Activated T-helper 1 cell treated with Interleukin-2 at 50 U/mL for 16 hours (primary cell): ENCODE measurements at places on chromosomes 6 and 20.

GRCh38 chr6:42142118-42142835 lies at the start of gene C6orf132:
Gene C6orf132, minus strand, starts transcription at chr6:42142620. Its CDS starts 176 bp downstream, at chr6:42142444.
- no peak for DNase-seq

GRCh38 chr6:24949020-24949569 lies 13.3 kb upstream of the RIPOR2 start:
- peak; percentile 55 for DNase-seq

DNA sequence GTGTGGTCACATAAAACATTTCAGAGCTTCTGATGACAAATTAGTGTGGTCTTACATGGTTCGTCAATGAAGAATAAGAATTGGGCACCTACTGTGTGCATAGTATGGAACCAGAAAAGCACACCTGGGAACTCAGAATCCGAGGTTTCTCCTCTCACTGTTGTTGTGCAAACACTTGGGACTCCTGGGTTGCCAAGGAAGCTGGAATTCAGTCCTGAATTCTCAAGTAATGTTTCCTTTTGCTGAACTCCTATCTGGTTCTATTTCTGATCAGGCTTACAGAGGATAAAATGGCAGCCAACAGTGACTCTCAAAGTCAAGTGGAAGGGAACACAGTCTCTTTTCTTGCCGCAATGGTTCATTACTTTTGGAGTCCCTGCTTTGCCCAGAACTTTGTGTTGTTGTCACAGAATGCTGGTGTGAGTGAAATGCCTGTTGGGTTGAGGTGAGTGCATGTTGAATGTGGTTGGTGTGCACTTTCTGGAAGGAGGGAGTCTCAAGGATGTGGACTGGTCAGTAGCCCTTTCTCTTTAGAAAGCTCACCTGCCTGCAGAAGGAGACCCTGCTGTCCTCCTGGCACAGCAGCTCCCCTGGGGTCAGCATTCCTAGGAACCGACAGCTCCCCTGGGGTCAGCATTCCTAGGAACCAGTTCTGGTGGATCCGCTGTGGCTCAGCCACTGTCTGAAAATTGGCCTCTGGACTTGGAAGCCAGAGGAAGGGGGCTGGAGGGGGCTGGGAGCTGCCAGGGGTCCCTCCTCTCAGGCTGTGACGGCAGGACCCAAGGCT lies 1.4 kb downstream of the UNC93A start:
- no peak for DNase-seq

DNA sequence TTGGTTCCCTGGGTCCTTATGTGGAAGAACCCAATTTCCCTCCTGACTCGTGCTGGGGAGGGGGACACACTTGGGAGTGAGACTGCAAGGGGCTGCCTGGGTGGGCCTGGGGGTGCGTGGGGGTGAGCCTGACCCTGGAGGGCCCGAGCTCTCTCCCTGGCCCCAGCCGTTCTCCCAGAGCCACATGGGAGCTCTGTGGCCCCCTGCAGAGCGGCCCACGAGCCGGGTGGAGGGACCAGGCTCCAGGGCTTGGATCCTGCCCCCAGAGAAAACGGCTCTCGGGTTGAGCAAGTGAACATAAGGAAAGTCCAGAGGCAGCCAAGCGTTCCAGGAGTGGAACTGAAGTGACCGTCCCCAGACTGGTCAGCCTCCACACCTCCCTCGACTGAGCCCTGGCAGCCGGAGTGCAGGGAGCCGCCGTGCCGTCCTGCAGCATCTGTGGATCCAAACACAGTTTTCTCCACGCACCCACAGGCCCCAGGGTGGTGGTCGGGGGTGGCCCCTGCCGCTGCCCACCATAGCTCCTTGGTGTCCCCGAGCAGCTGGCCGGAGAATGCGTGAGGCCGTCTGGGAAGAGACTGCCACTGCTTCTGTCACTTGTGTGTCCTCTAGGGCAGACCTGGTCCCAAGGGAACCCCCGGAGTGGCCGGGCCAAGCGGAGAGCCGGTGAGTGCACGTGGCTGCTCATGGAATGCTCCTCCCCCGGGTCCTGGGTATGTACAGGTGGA lies 10.6 kb downstream of the COL9A3 start:
- no peak for DNase-seq

DNA sequence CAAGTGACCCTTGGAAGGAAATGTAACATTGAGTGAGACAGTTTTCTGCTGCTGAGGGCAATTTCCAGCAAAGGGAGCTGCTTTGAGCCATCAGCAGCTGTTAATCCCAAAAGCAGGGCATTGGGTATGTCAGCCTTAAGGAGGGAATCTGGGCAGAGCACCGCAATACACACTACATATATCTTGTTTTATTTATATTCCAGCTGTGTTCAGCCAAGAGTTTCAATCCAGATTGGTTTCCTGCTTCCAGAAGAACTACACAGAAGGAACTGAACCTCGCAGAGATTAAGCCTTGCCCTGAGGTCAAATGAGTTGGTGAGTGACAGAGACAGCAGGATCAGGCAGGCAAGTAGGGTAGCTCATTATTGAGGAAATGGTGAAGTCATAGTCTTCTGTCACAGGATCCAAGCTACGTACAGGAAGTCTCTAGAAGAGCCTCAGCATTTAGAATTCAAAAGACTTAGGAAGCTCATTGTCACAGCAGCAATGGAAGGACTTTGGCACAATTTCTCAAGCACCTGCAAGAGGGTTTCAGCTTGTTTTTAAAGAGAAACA lies 109.9 kb upstream of the HEY2 start:
- no peak for DNase-seq

DNA sequence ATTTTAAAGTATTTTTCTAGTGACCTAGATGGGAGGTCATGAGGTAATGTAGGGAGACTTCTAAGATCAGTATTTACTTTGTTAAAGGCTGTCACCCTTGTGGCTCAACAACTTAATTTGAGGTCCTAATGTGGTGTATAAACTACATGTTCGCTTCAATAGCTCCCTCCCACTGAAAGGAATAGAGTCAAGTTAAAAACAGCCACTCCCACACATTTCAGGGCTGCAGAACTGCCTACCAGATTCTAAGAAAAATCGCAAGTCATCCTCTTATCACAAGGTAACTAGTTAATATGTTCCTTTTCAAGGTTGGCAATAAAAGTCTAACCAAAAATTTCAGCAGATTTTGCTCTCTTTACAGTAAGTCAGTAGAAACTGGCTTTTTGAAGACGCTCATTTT lies 15.1 kb downstream of the GSTA1 start:
- no peak for DNase-seq

- no peak for DNase-seq
Observed at GRCh38 chr6:109008054-109008453, 86.6 kb downstream of the SESN1 start.

GRCh38 chr20:12531626-12532025 lies 477.1 kb upstream of the SPTLC3 start:
- no peak for DNase-seq

DNA sequence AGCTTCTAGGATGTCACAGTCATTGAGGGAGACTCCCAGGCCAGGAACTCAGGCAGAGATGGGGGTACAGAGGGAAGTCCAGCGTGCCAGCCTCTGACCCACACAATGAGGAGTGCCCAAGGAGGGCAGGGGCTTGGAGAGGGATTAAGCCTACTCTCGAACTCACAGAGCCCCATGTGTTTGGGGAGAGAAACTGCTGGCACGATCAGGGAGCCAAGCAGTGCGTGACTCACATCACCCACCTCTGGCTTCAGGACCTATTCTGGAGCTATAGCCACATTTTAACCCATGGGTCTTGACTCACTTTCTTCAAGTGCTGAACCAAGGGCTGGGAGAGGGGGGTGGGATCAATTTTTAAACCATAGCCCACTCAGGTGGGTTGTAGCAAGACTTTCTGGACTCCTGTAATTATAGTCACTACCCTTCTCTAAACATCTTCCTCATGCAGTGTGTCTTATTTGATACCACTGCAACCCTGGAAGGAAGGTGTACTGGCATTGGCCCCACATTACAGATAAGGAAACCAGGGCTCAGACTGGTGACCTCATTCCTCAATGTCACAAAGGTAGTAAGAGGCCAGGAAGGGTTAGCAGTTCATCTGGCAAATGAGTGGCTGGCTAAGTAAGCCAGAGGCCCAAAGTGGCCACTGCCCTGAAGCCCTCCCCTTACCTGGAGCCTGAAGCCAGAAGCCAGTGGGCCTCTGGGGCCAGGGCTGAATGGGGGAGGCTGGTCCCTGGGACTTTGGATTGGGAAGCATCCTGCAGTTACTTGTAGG lies 12.0 kb downstream of the FOXP4 start:
- no peak for DNase-seq

DNA sequence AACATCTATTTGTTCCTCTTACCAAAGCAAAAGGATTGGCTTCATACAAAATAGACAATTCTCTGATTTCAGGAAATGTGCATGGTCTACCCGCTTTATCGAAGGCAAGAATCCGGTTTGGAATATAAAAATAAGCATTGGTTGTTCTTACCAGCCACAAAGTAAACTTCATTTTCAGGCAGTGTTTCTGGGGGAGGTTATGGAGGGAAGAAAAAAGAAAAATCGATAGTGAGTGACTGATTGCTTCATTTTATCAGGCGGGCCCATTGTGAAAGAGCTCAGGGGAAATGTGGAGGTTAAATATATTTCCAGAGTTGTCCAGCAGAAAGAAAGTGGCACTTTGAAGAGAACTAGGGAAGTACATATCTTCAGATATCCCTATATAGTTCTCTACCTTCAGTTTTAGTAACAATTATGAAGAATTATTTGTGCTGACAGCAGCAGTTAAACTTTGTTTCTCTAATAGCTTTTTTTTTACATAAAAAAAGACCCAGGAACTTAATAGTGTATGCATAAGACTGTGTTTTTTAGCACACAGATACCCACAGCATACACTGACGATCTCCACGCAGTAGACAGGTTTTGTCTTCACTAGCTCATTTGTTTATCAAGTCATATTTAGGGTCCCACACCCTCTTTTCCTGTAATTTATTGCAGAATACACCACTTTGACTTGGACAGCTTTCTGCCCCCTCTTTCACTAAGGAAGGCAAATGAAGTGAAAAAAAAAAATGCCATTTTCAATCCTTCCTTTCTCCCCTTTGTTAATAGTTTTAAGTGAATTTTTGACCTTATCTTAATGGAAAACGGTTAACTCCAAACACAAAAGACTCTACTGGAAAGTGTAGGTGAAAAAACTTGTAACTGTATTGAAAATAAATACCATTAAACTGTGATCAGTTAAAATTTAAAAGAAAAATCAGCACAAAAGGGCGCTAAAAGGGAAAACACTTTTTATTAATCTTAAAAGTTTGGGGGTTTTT lies 2.9 kb downstream of the POU3F2 start:
- no peak for DNase-seq

DNA sequence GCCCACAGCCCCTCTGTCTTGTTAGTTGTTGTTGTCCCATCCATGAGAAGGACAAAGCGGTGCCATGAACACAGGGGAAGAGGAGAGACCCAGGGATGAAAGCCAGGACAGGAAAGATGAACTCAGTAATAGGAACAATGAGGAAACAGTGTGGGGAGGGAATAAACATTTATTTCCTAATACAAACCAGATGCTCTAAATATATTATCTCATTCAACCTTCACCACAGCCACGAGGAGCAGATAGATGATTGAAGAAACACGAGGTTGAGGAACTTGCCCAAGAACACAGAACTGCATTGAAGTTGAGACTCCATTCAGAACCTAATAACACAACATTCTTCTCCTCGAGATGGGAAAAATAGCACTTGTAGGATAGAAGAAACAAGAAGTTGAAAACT lies 53.0 kb upstream of the AIG1 start:
- no peak for DNase-seq

DNA sequence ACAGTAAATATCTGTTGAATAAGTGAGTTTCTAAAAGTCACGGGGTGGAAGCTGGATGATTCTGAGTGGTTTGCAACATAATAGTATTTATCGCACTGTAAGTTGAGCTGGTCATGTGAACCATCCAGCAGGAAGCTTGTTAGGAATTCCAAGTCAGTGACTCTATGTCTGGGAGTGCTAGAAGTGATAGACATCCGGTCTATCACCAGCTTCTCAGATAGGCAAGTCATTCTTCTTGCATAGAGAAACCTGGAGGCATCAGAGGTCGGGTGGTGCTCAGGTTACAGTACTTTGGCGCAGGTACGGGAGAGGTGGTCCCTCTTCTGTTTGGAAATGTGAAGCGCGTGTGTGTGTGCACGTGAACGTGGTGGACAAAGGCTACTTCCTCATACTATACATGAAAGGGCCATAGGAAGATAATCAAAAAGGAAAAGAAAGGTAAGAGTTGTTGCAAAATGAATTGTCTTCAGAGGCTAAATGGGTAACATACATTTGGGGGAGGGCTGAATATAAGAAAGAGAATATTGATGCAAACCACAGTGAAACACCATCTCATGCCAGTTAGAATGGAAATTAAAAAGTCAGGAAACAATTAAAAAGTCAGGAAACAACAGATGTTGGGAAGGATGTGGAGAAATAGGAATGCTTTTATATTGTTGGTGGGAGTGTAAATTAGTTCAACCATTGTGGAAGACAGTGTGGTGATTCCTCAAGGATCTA lies 299.3 kb upstream of the ZFP64 start:
- DNase-seq = no peak

GRCh38 chr6:32617751-32618150 lies 19.5 kb upstream of the HLA-DQA1 start:
- DNase-seq = no peak

- no peak for DNase-seq
Observed at GRCh38 chr6:106244521-106244920, 81.0 kb downstream of the ATG5 start.

- DNase-seq = no peak
Observed at GRCh38 chr20:41619360-41620100, 1.4 kb upstream of the CHD6 start.

- no peak for DNase-seq
Observed at GRCh38 chr6:81767163-81767891, 14.8 kb upstream of the TENT5A start.

DNA sequence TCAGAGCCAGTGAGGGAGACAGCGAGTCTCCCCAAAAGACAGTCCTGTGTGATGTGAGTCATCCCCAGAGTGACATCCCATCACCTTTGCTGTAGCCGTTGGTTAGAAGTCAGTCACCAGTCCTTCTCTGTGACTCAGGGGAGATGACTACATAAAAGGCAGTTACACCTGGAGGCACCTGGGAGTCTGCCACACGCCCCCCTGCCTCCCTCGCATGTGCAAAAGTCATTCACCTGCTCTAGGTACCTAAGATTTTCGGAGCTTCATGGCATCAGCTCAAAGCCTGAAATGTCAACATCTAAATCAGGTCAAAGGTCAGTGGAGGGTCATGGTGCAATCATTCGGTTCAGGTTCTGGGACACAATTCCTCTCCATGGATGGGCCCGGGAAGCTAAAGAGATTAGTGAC lies 50.3 kb downstream of the PRR18 start:
- DNase-seq = no peak

- no peak for DNase-seq
Observed at GRCh38 chr6:158332237-158332636, 20.0 kb downstream of the TULP4 start.

- DNase-seq = no peak
Observed at GRCh38 chr20:49892260-49892659, 23.1 kb downstream of the SPATA2 start.
